ENCODE measurements at places on chromosomes 2 and 18.

DNA sequence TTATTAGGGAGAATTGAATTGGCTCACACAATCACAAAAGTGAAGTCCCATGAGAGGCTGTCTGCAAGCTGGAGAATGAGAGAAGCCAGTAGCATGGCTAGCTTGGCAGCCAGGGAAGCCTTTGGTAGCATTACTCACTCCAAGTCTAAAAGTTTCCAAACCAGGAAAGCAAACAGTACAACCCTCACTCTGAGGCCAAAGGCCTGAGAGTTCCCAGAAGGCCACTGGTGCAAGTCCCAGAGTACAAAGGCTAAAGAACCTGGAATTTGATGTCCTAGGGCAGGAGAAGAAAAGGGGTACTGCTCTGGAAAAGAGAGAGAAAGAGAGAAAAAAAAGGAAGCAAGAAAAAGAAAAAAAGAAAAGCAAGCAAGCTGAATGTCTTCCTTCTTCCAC is 318.2 kb downstream of the RND3 start:
- DNase-seq, result no peak

DNA sequence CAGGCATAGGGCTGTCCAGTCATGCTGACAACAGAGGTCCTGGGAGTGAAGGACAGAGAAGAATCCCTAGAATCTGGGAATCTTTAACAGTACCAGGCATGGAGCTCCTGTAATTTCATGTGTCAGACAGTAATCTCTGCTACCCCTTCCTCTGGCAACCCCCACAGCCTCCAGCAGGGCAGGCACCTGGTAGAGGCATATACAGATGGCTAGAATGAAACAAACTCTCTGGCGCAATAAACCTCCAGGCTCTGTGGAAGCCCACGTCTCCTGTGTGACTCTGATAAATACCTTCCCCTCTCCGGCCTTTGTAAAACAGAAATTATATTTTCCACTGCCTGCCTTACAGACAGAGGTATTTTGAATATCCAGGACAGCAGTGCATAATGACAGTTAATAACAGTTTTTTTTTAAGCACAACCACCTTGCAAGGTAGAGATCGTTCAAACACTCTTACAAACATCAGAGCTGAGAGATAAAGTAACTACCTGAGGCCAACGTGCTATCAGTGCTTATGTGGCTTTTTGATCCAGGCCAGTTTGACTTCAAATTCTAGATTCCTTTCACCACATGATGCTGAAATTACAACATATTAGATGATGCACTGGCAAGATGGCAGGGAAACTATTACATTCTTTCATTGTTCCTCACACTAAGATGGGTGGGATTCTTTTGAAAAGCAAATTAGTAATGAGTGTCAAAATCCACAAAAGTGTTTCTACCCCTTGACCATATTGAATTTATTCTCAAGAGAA is 47.7 kb upstream of the TMEM247 start:
- DNase-seq, result no peak

DNA sequence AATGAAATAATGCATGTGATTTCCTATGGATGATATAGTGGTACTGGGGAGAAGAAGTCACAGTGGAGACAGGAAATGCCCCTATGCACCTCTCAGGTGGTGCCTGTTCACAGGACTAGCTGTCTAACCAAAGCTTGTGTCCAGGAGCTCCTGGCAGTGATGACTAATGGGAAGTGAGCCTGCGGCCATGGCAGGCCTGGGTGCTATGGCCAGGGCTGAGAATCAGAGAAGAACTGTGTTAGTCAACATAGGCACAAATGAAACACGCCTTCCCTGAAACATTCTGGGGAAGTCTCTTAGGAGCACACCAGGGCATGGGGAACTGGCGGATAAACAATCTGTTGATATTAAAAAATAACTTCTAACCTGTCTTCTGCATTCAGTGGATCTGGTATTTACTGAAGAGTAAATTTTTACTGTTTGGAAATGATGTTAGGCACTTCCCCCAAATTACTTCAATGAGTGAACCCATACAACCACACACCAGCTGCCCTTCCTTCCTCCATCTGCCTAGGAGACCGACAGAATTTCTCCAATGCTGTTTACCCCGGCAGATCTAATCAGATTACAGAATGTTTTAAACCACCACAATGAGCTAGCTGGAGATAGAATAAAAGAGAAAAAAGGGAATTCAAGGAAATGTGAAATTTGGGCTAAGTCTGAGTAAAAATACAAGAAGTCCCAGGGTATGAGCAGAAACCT is 67.4 kb downstream of the MEP1B start:
- no peak for DNase-seq

DNA sequence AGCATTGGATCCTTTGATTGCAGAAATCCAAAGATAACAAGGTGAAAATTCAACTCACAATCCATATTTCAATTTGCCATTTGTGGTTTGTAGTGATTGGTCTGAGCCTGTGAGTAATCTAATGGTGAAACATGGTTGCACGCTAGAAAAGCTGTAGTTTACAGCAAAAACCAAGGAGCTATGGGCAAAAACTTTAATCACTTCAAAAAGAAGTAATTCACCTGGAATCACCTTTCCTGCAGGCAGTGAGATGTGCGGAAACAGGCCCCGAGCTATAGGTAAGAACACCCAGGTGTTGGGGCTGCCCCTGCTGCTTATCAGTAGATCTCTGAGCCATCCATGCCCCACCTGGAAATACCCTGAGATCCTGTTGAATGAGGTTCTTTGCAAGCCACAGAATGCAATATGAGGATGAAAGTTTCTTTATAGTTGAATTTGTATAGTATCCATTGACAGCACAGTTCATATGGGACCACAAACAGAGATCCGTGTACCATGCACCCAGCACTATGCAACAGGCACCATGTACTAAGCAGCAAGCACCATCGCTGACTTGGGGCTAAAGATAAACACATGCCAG is 208.2 kb downstream of the SPP2 start:
- no peak for DNase-seq

GRCh38 chr18:36389811-36390581 is 92.5 kb downstream of the FHOD3 start:
- DNase-seq, result no peak

GRCh38 chr2:233119806-233120205 is 59.7 kb downstream of the INPP5D start:
- no peak for DNase-seq

GRCh38 chr18:55078303-55078932 is 119.2 kb upstream of the CCDC68 start:
- no peak for DNase-seq

- no peak for DNase-seq
Measured at GRCh38 chr2:163701399-163702195, 34.2 kb downstream of the FIGN start.

DNA sequence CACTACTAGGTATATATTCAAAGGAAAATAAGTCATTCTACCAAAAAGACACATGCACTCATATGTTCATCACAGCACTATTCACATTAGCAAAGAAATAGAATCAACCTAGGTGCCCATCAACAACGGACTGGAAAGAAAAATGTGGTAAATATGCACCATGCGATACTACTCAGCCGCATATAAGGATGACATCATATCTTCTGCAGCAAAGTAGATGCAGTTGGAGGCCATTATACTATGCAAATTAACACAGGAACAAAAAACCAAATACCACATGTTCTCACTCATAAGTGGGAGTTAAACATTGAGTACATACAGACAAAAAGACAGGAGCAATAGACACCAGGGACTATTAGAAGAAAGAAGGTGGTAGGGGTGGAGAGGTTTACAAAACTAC is 412.1 kb upstream of the CWC22 start:
- no peak for DNase-seq

DNA sequence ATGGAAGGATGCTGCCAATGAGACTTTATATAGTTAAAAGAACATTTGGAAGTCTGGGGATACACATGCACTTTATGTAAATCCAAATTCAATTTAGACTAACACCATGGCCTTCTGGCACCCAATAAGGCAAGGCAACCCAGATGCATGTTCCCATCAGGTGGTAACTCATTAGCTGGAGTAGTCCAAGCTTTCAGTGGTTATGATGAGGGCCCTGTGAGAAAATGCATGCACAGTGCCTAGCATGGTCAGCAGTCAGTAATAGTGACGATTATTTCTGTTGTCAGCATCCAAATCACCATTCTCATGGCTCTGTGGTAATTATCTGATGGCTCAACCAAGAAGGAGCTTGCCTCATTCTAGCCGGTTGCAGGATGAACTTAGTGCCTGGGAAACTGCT is 70.3 kb upstream of the CTLA4 start:
- no peak for DNase-seq

GRCh38 chr2:241540771-241541561 is 17.6 kb upstream of the BOK start:
- peak; percentile 61 for DNase-seq

DNA sequence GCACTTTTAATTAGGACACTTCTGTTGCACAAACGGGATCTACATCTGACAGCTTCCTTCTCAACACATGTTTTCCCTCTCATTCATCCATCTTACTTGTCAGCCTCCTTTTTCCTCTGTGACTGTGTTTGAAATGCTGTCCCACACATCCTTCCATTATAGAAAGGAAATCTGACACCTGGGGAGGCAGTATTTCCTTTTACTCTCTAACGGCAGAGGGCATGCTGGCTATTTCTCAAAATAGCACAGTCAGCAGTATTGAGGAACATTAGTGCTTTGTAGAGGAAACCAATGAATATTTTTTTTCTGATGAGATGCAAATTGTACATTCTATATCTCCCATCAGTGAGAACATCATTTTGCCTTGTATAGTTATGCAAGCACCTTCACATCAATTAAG is 668.7 kb downstream of the SLC4A3 start:
- DNase-seq, result no peak

DNA sequence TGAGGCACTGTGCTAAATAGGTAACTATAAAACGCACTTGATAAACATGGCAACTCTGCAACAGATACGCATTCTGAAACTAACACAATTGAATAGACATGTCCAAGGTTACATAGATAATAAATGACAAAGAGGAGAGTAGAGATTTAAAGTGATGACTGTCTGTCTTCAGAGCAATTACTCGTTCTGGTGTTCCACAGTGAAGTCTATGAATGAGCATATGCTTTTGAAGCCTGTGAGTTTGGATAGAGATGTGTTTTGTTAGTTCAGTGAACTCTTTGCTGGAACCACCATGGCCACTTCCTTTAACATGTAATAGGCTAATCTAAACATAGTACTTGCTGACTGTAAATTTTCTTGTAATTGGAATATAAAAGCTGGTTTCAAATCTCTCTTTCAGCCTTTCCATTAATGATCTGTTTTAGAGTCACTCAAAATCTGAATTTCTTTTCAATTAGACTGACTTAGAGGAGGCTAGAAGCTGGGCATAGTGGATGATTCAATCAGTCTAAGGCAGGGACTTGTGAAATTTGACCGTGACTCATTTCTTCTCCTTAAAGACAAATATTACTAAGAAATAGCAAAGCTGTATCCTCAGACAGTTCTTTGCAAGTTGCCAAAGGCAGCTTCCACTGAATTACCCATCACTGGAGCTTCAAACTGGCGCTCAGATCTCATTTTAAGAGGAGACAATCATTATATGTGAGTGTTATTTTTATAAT is 1130.1 kb upstream of the CELF4 start:
- no peak for DNase-seq

GRCh38 chr2:167335541-167335992 is 447.3 kb downstream of the XIRP2 start:
- DNase-seq, result no peak

DNA sequence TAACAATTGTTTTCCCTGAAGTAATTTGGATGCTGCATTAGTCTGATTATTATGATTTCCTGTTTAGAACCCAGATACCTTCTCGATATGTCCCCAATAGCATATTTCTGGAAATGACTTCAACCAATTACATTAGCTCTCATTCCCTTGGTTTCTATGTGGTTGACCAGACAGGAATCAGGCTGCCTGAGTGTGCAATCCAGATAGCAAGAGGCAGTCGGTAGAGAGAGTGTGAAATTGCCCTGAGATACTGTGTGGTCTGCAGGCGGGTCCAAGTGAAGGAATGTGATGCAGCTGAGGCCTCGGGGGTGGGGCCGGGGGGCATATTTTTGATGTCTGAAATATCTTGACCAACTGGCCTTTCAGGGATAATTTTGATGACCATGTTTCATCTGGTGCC is 143.9 kb upstream of the ITGA6 start:
- no peak for DNase-seq

DNA sequence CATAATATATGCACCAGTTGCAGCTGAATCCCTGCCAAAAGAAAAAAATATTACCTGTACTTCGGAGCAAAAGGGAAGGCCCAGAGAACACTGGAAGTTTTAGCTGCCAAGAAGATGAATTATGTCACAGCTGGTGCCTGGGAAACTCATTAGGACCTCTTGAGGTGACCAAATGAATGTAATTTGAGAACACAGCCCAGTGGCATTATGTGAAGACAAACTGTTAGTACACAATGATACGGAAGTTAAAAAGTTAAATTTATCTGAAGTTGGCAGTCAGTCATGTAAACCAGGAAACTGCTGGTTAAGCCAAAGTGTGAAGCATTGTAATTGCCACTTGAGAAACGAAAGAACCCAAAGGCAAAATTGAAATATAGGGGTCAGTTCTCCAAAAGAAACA is 80.7 kb downstream of the EML4 start:
- no peak for DNase-seq

DNA sequence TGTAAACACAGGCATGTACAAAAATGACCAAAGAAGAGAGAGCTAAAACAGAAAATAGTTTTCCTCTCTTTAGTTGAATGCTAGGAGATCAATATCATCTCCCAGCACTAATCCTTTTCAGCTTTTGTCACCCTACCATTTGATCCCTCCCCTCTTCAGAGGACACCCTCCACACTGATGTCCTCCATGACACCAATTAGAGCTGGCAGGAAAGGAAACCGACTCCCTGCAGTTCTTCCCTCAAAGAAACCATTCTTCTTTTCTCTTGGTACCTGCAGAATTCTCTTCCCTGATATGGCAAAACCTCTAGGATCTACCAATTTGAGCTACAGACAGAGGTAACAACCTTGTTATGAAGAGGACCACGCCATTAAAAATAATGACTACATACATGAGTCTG is 5.3 kb downstream of the EPB41L3 start:
- no peak for DNase-seq

DNA sequence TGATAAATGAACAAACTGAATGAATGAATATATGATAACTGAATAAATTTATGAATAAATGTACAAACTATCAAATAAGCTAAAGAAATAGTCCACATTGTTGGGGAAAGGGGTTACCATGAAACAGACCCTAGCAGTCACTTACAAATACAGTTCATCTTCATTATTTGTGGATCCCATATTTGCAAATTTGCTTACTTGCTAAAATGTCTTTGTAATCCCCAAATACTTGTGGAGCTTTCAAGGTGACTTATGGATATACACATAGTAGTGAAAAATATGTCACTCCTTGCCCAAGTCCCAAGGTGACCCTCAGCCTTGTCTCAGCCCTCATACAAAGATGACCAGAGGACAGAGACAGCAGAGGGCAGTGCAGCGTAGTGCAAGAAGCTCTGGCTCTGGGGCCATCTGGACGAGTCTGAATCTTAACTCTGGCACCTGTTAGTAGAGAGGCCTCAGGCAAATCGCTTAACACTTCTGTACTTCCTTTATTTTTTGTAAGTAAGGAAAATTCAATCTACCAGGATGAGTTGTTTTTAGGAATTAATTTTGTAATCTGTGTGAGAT is 3.1 kb downstream of the PAIP2B start:
- no peak for DNase-seq
